ENCODE measurements at places on chromosomes 5 and 9.

DNA sequence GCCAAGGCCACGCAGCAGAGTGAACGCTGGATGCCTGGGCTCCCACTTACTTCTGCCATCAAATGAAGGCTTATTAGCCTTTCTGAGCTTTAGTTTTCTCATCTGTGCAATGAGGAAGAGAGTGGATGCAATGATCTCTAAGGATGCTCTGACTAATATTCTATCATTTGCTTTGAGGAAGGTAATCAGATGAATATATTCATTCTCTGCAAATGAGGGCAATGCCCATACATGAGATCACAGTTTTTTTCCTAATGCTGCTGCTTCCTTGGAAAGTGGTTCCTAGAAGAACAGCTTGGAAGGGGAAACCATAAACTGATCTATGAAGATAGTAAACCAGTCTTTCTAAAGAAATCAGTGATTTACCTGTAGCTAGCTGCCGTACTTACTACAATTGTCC lies 152.4 kb downstream of the NSG2 start:
- no peak for DNase-seq

DNA sequence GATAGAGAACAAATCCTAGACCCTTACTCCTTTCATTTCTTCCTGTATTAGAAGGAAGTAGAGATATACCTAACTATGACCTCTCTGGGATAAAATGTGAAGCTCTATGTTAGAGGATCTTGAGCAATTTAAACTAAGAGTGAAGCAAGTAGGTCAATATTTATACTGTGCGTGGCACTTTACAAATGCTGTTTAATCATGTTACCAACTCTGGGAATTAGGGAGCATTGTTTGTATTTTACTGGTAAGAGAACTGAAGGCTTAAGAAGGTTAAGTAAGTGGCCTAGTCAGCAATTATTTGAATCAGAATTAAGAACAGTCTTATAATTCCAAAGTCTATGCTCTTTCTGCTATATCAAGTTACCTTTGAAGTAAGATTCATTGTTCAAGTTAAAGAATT lies 12.0 kb downstream of the TNC start:
- DNase-seq: no peak

GRCh38 chr5:34001241-34001841 lies 6.5 kb downstream of the AMACR start:
- no peak for DNase-seq

DNA sequence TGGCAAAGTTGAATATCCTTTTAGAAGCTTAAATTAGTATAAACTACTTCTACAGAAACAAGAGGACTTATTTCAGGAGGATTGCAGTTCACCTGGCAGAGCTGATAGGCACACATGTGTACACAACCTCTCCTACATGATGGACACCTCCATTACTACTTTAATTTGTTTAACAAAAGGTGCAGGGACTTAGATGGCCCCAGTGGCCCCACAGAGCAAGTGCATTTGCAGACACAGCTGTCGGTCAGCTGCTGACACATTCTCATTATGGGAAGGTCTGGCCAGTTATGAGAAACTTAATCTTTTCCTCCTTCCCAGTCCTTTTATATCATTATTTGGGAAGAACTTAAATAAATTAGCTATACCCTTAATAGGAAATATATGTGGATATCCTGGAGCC lies 28.3 kb downstream of the TDRD7 start:
- no peak for DNase-seq

DNA sequence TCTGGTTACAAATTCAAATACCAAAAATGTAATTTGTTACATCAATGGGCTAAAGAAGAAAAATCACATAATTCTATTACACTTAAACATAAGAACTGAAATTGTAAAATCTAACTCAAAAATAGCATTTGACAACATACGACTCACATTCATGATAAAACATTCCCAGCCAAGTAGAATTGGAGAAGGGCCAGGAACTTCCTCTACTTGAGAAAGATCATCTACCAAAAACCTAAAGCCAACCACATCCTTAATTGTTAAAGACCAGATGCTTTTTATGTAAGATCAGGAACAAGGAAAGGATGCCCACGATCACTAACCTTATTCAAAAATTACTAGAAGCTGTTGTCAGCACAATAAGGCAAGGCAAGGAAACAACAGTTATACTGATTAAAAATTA lies 1819.8 kb upstream of the C9orf72 start:
- DNase-seq: no peak

DNA sequence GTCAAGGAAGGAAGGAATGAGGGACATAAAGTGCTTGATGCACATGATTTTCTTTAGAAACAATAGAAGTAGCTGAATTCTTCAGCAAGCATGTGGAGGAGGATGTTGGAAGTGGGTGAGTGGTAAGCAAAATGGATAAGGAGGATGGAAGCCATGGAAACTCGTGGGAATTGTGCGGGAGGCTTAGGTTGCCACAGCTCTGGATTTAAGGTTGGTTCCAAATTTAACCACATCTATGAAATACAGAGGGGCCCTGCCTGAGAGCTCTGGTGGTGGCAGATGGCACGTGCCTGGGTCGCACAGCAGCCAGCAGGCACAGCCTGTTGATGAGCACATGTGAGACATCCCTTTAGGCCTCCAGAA lies 284.7 kb downstream of the SMARCA2 start:
- no peak for DNase-seq

- no peak for DNase-seq
Measured at GRCh38 chr9:87249029-87249428, 248.6 kb upstream of the DAPK1 start.

DNA sequence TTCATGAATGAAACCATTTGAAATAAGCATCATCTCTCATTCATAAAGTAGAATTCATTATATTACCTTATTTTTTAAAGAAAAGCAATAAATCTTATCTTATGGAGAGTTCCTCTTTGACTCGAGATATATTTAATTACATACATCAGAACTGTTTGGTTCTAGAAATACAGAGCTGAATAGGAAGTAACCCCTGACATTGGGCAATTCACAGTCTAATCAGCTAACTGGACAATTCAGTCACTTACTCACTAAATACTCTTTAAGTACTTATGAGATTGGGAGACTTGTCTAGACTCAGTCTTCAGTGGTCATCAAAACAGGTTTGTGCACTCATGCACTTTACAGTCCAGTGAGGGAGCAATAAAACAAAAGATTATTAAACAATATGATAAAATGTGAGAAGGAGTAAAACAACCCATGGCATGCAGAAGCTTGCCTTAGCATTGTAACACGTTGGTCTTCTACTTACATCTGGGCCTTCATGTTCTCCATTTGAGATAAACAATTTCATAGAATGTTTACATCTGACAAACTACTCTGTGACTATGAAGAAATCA lies 11.5 kb upstream of the FBXO38 start:
- DNase-seq: no peak

GRCh38 chr5:58115811-58116210 lies 344.1 kb downstream of the PLK2 start:
- no peak for DNase-seq

- no peak for DNase-seq
Measured at GRCh38 chr5:179874136-179874535, 15.5 kb upstream of the MRNIP start.

GRCh38 chr5:139524940-139525585 lies 36.1 kb upstream of the UBE2D2 start:
- no peak for DNase-seq

DNA sequence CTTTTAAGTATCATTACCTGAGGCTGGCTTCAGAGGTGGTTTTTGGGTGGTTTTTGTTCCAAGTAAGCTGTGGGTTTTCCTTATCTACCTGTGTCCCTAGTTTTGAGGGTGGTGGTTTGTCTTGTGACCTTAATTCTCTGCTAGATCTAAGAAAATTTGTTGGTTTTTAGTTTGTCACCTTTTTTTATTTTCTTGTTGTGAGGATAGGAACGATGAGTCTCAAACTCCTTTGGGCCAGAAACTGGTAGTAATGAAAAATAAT lies 73.3 kb downstream of the KCNN2 start:
- DNase-seq: no peak

DNA sequence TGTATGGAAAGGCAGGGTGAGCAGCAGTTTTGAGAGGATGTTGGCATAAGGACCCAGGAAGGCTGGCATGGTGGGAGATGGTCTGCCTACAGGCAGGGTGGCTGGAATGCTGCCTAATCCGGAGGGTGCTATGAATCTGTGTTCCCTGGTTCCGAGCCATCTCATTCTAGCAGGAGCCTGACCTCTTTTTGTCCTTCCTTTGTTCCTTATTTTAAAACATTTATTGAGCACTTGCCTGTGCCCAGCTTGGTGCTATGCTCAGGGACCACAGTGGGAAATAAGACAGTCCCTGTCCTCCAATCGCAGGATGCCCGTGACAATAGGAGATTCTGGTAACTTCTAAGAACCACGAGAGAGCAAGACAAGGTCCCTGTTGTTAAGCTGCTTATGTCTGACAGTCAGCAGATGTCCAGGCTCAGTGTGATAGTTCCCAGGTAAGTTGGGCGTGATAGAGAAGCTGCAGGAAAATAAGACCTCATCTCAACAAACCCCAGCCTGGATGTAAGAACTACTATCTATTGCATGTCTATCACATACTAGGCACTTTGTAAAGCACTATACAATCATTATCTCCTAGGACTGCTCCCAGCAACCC lies 9.1 kb upstream of the ZBTB34 start:
- DNase-seq: no peak

DNA sequence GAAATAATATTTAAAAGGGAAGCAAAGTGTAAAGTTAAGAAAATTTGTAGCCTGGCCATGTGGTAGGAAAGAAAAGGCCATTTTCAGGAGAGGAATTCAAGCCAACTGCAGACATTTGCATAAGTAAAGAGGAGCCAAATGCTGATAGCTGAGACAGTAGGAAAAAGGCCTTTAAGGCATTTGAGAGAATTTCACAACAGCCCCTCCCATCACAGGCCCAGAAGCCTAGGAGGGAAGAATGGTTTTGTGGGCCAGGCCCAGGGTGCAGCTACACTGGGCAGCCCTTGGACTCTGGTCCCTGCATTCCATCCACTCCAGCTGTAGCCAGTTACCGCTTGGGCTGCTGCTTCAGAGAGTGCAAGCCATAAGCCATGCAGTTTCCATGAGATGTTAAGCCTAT lies 1556.8 kb downstream of the EFNA5 start:
- no peak for DNase-seq

GRCh38 chr9:131398204-131398603 lies 4.3 kb downstream of the PRRC2B start:
- DNase-seq: no peak

DNA sequence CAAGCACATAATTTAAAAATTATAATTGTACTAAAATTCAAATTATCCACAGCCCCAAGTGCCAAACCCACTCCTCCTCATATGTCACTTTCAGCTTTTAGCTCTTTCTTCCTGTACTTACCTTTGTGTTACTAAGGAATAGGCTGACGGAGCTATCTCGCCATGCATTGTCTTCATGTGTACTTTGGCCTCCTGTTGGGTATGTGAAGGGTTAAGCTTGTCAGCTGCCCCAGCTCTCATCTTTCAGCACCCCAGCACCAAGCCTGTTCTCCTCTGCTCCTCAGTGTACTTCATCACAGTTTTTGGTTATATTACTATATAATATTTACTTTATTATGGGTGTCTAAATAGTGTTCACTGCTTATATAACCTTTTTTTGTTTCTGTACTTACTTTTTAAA lies 46.2 kb downstream of the OSTF1 start:
- no peak for DNase-seq

DNA sequence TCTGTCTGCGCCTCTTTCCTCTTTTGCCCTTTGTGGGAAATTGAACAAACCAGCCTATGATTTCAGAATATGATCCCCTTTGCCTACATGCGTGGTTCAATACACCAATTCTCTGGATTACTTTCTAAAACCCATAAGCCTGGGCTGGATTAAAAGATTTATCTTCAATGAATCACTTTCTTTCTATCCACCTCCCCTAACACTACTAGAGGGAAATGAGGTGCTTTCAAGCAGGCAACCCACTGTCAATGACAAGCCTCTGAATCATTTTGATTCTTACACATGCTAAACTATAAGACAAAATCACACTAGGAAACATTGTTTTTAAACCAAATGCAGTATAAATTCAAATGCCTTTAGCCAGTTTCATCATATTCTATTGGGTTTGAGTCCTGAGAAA lies 257.5 kb downstream of the AGTPBP1 start:
- no peak for DNase-seq

- no peak for DNase-seq
Measured at GRCh38 chr5:134118212-134118835, 3.8 kb downstream of the TCF7 start.

DNA sequence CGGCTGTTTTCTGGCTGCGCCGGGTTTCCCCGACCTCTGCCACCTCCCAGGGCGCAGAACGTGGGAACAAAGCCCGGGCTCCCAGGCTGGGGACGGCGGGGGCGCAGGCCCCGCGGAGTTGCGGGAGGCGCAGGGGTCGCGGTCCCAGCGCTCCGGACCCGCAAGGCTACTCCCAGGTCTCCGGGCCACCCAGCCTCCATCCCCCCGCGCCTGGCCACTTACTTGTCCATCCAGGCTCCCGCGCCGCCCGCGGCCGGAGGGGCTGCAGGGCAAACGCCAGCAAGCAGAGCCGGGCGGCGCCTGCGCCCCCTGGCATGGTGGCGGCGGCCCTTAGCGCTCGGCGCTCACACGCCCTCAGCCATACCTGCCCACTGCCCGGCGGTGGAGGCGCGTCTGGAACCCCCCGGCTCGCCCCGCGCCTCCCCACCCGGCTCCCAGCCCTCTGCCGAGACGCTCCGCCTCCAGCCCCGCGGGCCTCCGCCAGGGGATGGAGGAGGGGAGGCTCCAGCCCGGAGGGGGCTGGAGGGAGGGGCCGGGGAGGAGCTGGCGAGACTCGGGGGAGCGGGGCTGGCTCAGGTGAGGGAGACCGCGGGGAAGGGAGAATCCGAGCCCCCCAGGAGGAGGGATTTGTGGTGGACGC lies at the start of gene ADAM19:
TSS of gene ADAM19 (minus strand) at position 395 of the 640 bp plus-strand sequence. CDS start at position 316, 79 bp downstream.
- no peak for DNase-seq

DNA sequence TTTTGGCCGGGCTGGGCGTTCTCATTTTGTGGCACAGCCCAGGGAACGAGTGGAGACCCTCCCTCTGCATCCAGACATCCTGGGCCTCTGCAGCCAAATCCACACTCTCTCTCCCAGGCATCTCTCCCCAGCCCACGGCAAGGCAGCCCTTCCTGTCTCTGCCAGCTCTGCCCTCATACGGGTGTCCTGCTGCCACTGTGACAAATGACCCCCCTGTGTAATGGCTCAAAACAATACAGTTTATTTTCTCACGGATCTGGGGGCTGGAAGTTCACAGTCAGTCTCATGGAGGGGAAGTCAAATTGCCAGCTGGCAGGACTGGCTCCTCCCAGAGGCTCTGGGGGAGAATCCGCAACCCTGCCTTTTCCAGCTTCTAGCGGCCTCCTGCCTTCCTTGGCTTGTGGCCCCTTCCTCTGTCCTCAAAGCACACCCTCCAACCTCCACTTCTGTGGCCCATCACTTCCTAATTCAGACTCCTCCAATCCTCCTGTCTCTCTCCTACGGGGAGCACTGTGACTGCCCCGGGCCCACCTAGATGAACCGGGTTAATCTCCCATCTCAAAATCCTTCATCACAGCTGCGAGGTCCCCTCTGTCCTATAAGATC lies 70.2 kb upstream of the COL5A1 start:
- no peak for DNase-seq

DNA sequence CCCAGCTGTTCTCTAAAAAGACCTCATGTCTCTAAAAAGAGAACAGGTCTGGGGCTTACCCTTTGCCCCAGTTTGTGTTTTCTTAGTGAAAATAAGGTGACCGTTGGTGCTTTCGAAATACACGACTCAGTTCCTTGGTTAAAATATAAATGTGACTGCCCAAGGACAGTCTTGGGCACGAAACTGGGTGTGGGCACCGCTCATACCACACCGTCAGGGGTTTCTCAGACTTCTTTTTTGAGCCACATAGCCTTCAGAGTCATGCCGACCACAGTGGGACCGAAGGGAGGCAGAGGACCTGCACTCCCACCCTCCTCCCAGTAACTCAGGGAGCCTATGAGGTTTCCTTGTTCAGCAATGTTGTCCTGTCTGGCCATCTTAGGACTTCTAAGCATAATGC lies 6.5 kb downstream of the SNX18 start:
- DNase-seq: no peak
